Stimulated activated CD4-positive, alpha-beta T cell treated with anti-CD3 and anti-CD28 coated beads, Interleukin-1b, Interleukin-23, amount 100 ng/mL, for 4 hours (primary cell): ENCODE measurements at places on chromosomes 6 and 20.

GRCh38 chr6:71053475-71053874, 96.6 kb upstream of the B3GAT2 start:
- DNase-seq, result no peak

- no peak for DNase-seq
These were observed 34.2 kb upstream of the RPN2 start for GRCh38 chr20:37144856-37145404.

DNA sequence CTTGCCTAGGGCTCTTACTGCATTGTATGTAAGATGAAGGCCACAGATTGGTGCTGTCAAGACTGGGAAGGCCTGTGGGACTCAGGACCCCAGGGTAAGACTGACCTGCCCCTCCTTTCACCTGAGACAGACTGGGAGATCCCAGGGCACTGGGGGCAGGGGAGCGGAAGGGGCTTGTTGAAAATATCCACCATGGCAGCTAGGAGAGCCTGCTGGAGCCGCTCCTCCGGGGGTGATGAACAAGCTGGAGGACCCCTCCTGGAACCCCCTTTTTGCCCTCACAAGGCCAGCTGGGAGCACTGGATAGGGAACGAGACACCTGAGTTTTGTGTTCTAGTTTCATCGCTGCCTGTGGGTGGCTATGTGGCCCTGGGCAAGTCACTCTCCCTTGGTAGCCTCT, 9.2 kb upstream of the SDCBP2 start:
- DNase-seq, result no peak

DNA sequence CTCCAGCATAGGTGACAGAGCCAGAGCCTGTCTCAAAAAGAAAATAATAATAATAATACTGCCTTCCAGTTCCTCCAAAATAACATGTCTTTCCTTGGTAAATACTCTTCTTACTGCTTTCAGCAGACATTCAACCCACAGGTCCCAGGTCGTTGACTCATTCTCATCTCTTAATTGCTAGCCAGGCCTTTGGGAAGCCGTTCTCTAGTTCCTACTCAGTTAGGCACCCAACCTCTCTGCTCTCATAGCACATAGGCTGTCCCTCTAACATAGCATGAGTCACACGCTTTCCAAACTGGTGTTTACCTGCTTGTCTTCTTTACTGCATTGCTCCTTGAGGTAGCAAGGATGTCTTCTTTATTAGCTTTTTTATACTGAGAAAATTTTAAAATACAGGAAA, 98.8 kb downstream of the LAMA2 start:
- no peak for DNase-seq

DNA sequence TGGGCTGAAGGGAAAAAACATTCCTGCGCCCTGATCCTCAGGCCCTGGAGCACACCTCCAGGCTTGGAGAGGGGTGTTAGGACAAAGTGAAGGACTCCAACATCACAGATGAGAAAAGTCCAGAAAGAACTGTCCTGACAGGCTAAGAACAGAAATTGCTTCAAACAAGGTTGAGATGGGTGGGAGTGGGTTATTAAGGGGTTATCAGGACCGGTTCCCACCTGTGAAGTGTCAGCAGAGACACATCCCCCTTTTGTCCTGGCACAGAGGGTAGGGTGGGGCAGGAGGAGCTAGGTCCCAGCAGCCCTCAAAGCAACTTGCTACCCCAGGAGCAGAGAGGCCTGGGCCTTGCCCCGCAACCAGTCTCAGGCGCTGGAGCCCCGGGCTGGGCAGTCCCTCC, 3.5 kb downstream of the SPDEF start:
- DNase-seq, result no peak

DNA sequence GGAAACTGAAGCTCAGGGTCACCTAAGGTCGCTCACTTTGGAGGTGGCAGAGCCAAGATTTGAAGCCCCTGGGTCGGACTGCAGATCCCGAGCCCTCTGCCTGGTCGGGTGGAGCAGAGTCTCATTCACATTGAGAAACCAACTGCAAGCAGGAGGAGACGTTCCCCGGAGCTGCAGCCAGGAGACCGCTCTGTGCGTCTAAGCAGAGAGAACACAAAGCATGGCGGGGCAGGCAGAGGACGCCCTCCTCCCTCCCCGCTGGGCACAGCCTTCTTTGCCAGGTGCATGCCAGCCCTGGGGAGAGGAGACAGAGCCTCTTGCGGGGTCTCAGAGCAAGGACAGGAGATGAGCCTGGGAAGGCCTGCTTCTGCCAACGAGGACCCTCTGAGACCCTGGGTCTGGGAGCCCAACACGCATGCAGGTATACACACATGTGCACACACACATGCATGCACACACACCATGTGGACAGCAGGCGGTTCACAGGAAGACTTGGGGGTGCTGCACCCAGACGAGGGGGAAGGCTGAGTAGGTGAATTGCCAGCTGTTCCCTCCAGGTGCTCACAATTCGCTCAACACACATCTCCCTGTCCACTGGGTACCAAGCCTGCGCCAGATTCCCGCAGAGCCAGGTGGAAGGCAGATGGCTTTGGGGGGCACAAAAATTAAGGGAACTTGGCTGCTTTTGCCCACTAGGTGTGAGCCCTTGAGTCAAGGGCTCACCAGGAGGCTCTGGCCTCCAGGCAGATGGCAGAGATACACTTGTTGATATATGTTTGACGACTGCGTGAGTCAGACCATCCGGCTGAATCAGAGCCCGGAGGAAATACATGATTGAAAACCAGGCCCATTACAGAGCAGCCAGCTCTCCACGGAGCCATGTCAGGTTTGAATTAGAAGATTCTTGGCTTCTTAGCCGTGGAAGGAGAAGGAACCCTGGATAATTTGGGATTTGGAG, 5.5 kb upstream of the NTSR1 start:
- no peak for DNase-seq

GRCh38 chr6:138909511-138909910, 78.5 kb downstream of the REPS1 start:
- DNase-seq, result no peak

- no peak for DNase-seq
These were observed 238.4 kb upstream of the AFDN start for GRCh38 chr6:167588181-167588919.

- no peak for DNase-seq
These were observed 8.8 kb downstream of the HSF2 start for GRCh38 chr6:122408240-122408639.

DNA sequence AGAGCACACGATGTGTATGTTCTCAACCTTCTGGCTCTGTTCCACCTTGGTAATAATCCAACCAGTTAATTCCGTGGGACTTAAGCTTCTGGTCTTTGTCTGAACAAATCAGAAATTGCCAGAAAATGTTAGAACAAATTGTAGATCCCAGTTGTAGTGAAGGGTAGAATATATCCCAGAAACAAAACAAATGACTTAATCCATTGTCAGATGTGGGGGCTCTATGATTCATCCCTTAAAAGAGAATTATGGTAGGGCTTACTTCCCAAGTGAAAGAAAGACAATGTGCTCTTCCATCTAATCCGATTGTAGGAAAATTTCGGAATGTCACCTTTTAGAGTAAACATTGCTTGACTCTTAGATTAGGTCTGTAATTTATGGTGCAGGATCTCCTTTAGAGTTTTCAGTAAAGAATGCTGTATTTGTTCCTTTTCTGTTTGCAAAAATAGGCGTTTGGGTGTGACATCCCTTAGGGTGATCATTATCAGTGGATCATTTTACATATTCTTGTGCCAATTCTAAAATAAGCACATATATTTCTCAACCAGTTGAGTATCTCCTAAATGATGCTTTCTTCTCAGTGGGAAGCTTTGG, 234.5 kb upstream of the ZNF217 start:
- DNase-seq, result no peak
